ENCODE measurements at places on chromosomes 12 and 14.
A peak's percentile ranks its signal among the peaks of the same experiment; 100 is the strongest.

GRCh38 chr14:80606347-80606772 is 335.2 kb downstream of the CEP128 start:
- DNase-seq = peak; percentile 81

DNA sequence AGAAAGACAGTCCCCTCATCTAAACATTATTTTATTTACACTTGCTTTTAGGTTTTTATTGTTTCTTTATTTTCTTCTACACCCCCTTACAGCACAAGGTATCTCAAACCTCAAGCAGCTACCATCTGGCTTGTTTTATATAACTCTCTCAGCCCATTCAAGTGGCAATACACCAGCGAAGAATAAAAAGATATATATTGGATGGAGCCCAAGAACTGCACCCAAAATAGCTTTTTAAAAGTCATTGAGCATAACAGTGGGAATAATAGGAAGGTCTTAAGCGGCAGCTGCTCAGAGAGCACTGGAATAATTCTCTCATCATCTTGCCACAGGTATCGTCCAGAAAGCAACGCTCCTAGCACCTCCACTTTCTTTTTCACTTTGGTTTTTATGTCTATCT is 322.5 kb downstream of the SYT1 start:
- no peak for DNase-seq

DNA sequence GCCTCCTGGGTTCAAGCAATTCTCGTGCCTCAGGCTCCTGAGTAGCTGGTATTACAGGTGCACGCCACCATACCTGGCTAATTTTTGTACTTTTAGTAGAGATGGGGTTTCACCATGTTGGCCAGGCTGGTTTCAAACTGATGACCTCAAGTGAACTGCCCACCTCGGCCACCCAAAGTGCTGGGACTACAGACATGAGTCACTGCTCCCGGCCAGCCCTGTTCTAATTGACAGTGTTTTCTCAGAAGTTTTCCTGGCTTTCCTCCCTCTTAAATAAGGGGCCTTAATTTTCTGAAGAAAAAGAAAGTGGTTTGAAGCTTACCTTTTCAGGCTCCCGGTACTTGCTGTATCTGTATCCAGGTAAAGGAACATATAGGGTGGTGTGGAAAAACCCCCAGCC is 1.7 kb downstream of the HAL start:
- DNase-seq = no peak

GRCh38 chr14:60646226-60646818 is 3.0 kb downstream of the SIX1 start:
- peak; percentile 61 for DNase-seq

- no peak for DNase-seq
These were observed 18.0 kb downstream of the LUM start for GRCh38 chr12:91093341-91093740.

DNA sequence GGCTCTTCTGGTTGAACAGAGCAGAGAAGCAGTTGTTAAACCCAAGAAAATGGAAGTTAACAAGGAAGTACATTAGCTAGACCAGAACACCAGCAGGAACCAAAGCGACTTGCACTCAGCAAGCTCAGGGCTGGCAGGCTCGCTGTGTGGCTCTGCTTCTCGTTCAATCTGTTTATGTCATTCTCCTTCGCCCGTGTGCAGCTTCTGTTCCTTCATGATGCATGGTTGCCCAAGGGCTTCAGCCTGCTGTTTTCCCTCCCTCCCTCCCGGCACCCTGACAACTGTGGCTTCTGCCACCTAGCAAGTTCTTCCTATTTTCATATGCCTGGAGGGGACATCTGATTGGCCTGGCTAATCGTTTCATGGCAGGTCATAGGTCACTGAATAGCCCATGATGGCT is 25.3 kb downstream of the PIGH start:
- no peak for DNase-seq

DNA sequence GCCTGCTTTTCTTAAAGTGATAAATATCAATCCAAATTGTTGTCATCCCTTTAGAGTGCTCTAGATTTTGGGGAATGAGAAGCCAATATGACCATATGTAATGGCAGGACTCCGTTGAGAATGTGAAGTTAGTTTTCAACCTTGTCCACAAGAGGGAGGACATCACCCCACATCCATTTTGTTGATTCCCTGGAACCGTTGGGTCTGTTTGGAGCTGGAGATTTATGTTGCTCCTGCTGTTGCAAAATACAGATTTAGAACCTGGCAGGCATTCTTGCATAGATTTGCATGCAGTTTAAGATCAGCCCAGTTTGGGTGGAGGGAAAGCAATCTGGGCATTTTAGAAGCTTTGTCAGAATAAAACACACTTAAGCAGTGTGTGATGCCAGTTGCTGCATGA is 620.1 kb downstream of the NRXN3 start:
- no peak for DNase-seq

DNA sequence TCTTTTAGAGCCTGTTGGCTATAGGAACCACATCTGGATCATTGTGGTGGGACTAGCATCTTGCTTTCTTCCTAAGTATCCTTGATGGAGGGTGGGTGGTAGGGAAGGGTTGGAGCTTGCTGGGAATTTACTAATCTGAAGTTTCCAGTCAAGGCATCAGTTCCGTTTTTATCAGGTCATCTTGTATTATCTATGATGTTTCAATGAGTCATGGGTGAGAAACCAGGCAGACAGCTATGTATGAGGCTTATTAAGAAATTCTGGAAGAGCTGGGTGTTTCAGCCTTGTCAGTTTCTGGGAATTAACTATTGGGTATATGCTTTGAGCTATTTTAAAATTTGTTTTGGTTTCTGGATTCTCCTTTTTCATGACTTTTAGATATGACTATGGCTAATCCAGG is 11.3 kb downstream of the TSFM start:
- DNase-seq = no peak

GRCh38 chr12:27094726-27095125 is 12.3 kb upstream of the C12orf71 start:
- DNase-seq = no peak

DNA sequence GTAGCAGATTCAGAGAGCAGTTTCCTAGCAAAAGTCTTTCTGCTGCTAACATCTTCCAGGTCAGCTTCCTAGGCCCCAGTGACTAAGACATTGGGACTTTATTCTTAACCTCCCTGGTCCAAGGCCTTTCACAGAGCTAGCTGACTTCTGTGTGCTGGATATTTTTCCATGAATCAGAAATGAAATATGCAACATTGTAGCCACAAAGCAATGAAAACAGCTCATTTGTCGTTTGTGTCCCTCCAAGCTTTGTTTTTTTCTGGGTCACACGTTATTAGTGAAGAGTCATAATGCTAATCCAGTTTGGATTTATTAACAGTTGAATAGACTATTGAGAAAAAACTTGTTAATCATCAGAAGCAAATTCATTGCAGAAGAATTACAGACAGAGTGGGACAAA is 82.4 kb downstream of the ARF6 start:
- no peak for DNase-seq

GRCh38 chr12:29299633-29300032 is 81.3 kb downstream of the ERGIC2 start:
- no peak for DNase-seq

GRCh38 chr12:104751594-104751993 is 206.5 kb downstream of the SLC41A2 start:
- no peak for DNase-seq
